ENCODE measurements at places on chromosomes 11 and 22.

DNA sequence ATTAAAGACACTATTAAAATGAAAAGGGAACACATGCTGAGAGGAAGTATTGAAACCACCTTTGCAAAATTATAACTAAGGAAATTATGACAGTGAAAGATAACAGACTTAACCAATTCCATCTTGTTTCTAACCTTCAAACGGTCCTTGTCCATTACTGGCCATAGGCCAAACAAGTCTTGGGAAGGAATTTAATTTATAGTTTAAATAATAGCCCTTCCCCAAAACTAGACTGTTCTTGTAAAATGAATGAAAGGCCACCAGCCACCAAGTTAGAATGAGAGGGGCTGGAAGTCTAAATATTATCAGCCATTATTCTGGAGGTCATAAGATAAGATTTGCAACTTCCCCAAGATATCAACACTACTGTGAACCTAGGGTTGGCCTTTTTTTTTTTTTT, 1.8 kb upstream of the TALDO1 start:
- DNase-seq: no peak

GRCh38 chr11:67286621-67287333, 2.3 kb upstream of the ANKRD13D start:
- DNase-seq: no peak

DNA sequence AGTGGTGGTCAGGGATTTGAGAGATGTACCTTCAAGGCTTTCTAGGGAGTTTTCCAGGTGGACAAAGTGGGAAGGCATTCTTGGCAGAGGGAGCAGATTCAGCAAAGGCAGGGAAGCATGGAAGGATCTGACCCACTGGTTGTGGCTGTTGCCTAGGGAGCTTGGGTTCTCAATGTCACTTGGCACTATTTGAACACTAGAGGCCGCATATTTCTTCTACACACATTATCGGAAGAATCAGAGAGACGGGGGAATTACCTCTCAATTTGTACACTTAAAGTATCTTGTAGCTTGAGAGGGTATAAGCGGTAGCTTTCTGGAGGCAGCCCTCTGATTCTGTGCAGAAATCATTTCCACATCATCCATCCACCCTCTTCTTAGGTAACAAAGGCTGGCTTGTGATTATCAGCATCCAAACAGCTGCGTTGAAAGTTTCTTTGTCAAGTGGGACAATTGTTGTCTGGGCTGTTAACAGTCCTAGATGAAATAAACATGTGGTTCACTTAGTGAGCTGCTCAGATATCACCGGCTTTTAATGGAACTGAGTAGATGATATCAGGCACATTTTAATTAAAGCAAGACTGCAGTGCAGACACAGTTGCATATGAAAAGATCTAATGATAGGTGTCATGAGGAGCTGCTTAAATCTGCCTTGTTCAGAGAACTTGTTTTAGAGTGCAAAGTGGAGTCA, 2.6 kb downstream of the NELL1 start:
- no peak for DNase-seq

DNA sequence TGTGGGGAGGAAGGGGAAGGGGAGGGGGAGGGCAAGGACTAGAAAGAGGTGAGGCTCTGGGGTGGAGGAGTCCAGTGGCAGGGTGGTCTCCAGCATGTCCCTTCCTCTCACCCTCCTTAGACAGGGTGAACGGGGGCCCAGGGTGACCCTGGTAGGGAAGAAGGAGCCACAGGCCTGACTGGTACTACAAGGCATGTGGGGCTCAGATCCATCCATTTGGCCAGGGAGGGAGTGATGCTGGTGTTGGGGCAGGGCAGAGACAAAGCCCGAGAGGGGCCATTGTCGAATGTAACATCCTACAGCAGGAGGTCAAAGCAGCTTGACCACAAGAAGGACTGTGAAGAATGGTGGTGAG, 69.0 kb upstream of the SHISAL1 start:
- no peak for DNase-seq

GRCh38 chr22:32020117-32020516, 22.9 kb upstream of the SLC5A1 start:
- no peak for DNase-seq

- DNase-seq: no peak
Observed at GRCh38 chr22:50613291-50613981, 12.8 kb downstream of the MAPK8IP2 start.

DNA sequence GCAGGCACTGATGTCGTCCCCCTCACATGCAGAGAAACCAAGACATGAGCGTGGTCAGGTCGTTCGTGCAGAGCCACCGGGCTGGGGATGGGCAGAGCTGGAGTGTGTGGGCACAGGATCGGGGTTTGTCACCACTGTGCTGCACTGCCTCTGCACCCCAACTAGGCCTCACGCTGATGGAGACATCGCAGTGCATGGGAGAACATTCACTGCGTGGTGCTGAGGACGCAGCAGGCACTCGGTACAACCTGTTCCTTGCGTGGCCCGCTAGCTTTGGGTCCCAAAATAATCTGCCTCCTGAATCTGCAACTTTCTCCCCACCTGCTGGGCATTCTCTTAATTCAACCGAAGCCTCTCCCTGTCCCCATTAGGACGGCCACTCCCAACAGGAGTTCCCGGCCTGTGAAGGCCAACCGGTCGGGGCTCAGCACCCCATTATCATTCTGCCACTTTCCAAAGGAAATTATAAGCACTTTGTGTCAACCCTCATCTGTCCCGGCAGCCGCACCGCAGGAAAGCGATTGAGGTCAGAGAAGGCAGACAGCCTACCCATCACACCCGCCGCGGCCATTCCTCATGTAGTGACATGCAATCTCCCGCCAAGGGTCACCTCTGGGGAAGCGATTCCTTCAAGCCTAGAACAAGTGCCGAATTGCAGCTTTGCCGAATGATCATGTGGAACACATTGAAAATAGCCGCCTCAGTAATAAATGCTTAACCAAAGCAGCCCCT, 490.4 kb downstream of the MN1 start:
- DNase-seq: no peak

DNA sequence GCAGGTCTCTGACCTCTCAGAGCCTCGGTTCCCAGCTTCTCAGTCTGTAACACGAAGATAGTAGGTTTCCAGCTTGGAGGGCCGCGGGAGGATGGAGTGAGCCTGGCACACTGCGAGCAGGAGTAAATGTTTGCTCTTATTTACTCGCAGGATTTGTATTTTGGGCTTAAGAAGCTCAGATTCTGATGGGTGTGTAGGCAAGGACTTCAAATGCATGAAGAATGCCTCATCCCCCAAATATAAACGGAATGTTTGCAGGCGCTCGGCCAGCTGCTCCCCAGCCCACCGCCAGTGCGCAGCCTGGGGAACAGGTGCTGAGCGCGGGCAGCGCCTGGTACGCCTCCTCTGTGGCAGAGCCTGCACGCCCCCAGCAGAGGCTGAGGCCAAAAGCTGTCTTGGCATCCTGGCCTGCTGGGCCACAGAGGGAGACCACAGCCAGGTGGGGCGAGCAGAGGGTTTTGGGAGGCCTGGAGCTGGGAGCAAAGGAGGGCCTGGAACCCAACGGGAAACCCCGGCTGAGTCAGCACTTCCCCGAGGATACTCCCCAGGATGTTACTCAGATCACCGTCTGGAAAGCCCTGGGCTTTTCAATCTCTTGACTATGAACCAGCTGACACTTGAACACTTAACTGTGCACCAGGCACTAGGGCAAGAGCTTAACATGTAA, 9.4 kb downstream of the EHD1 start:
- no peak for DNase-seq

DNA sequence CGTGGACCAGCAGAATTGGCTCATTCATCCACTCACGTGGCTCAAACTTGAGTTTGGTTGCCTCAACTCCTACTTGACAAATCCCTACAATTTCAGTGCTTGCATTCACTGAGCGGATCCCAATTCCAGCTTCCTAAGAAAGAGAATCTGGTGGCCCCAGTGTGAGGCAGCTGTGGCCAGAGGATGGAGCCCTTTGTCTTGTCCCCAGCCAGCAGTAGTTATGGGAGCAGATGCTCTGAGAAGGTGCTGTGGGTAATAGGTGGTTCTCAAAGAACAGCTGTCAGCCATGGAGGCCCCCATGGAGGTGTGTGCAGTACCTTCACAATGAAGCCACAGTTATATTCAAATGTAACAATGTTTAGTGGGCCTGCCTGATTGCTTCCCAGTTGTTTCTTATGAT, 39.3 kb downstream of the KREMEN1 start:
- no peak for DNase-seq

- peak; percentile 51 for DNase-seq
Observed at GRCh38 chr22:20324139-20324516, 4.3 kb upstream of the DGCR6L start.

DNA sequence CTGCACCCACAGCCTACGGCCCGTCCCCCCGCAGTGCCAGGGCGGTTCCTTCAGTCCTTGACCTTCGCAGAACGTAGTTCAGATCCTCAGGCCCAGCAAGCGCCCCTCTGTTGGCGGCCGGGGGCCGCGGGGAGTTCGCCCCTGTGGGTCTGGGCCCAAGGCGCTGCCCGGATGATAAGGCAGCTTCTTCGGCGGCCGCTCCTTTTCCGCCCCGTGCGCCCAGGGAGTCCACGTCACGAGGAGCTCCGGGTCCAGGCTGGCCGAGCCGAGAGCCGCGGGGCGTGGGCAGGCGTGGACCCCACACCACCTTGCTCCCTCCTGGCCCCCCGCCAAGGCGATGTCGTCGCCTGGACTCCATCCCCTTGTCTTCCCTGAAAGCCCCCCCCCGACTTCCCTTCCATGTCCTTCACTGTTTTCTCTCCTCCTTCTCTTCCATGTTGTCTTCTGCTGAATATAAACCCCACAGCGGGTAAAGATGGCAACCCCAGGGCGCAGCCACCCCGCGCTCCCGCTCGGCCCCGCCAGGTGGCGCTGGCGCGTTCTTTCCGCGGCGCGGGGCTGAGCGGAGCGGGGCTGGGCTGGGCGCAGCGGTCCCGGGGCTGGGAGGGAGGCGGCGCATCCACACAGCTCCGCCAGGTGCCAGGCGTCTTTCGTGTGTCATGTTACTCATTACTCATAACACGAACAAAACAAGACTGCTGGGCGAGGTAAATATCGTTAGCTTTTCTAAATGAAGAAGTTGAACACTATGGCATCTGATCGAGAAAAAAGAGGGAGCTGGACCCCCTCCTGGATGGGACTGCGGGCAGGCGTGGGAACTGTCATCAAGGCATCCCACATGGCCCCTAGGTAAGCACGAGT, 321.0 kb downstream of the NTM start:
- no peak for DNase-seq

DNA sequence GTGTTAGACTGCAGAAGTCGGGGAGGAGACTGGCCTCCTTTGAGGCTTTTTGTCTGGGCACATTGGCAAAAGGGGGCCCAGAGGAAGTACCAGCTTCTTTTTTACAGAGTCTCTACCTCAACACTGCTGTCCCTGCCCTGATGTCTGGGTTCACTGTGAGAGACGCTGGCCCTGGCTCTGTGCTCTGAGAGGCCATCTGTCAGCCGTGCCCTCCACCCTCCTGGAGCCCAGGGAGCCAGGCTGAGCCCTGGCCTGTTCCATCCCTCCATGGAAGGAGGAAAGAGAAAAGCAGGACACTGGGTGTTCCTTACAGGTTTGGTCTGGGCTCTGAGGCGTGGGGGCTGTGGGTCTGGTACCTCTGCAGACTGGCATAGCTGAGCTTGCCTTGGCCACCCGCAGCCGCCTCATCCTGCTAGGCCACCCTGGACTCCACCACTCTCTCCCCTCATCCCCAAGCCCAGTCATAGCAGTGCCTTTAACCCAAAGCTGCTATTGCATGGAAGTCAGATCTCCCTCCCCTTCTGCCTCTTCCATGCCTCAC, 105.5 kb upstream of the PARVA start:
- no peak for DNase-seq

GRCh38 chr11:71153005-71153390, 99.4 kb downstream of the SHANK2 start:
- DNase-seq: no peak

DNA sequence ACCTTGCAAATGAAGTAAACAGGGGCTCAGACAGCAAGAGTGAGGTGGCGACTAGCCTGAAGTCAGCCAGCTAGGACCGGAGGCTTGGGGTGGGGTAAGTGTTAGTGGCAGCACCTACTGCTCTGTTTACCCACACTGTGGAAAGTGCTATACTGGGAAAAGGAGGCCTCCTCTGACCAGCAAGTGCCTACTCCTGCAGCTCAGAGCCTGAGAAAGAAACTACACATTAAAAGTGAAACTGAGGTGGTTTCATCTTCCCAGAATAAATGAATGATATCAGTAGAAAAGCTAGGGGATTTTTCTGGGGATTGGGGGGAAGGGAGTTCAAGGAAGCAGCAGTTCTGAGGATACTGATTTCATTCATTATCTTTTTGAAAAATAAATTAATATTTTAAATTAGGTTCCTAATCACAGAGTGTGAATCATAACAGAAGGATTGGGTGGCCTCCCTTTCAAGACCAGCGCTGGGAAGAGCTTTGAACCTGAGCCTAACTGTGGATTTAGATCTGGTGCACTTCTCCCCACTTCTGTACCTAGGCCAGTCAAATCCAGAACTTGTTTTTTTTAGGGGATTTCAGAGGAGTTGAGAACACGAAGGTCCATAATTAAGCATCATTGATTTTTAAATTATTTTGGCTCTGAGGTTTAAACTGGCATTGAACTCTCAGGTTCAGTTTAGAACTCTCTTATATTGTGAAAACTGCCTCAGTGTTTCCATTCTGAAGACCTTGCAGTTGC, 48.1 kb upstream of the GRAMD1B start:
- peak; percentile 53 for DNase-seq

DNA sequence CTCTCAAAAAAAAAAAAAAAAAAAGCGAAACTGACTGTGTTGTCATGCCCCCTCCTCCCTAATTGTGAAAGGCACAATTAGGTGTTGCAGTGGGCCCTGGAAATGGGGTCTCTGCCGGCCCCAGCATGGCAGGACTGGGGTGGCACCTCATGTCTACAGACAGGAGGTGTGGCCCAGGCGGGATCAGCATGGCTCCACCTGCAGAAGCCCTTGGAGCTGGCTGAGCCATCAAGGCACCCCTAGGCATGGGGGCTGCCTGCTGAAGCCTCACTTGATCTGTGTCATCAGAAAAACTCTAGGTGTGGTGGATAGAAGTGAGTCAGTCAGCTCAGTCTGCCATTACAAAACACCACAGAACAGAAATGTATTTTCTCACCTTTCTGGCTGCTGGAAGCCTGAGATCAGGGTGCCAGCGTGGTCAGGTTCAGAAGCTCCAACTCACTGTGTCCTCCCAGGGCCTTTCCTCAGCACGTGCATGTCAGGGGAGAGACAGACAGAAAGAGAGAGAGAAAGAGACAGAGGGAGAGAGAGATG, 10.1 kb upstream of the B4GALNT4 start:
- DNase-seq: peak; percentile 61

GRCh38 chr22:45103756-45104155, 60.0 kb upstream of the NUP50 start:
- DNase-seq: no peak

GRCh38 chr11:130427581-130428315, 661 bp downstream of the ADAMTS8 start:
- DNase-seq: no peak

GRCh38 chr11:69646493-69647389, 5.8 kb downstream of the CCND1 start:
- DNase-seq: no peak

- DNase-seq: no peak
Observed at GRCh38 chr11:81190546-81190945, 1543.1 kb downstream of the FAM181B start.

DNA sequence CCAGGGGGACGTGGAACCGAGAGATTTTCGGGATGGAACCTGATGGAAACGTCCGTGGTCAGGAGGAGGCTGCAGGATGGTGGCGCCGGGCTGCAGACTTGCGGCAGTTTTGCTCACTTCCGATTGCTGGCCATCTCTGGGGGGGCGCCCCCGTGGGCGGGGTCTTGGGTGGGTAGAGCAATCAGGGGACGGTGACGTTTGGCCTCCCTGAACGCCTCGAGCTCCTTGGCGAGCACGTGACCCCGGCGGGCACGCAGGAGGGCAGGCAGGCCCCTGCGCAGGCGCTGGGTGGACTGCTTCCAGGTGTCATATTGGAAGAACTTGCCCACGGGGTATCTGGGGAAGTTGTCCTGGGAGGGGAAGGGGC, 6.3 kb downstream of the IGF2 start:
- no peak for DNase-seq

- no peak for DNase-seq
Observed at GRCh38 chr22:37904572-37905533, 1.2 kb upstream of the MICALL1 start.
